IMR-90 (cell line): ENCODE measurements at places on chromosomes 7 and 10. TPM values are rescaled to one million over a fixed set of nuclear protein-coding genes. Genes with fewer than 3 reads are reported as not detected.

Gene CCDC172
- not detected in 2 replicates for total RNA-seq

- H3K27me3 ChIP-seq: peaks cover 8% of the 10 kb centered on the region; the same call in 1 of the 2 replicates
- H3K36me3 ChIP-seq: no peaks in the 10 kb centered on the region
- H3K4me1 ChIP-seq: no peaks in the 10 kb centered on the region
- no peak overlapping the region for H3K4me3 ChIP-seq
Measured at GRCh38 chr10:133079836-133080682, 7.7 kb upstream of the ADGRA1 start.

DNA sequence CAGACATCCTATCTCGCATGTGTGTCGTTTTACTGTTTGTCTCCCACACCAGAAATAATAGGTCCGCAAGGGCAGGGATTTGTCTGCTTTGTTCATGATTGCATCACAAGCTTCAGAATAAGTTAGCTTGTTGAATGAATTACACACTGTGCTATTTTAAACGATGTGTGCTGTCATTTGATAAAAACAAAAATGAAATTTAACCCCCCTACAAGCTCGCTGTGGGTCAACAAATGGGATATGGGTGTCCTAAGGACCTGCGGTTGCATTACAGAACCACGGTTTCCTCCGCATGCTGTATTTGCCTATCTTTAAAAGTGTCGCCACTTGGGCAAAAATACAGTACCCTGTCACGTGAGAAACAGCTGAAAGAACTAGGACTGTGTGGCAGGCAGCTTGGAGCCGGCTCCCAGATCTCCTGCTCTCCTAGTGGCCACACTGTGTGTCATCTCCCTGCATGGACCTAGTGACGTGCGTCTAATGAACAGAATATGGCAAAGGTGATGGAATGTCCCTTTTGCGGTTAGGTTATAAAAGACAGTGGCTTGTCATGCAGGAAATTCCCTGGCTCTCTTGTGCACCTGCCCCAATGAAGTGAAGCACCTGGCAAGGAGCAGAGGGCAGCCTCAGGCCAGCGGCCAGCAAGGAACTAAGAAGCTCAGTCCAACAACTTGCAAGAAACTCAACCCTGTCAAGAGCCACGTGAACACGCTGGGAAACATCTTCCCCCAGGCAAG, 32.9 kb upstream of the CRYGN start:
- H3K36me3 ChIP-seq: peaks cover 28% of the 10 kb centered on the region
- H3K27me3 ChIP-seq: no peaks in the 10 kb centered on the region
- H3K27ac ChIP-seq: no peak overlapping the region
- DNase-seq: no peak
- H3K4me3 ChIP-seq: no peak overlapping the region

DNA sequence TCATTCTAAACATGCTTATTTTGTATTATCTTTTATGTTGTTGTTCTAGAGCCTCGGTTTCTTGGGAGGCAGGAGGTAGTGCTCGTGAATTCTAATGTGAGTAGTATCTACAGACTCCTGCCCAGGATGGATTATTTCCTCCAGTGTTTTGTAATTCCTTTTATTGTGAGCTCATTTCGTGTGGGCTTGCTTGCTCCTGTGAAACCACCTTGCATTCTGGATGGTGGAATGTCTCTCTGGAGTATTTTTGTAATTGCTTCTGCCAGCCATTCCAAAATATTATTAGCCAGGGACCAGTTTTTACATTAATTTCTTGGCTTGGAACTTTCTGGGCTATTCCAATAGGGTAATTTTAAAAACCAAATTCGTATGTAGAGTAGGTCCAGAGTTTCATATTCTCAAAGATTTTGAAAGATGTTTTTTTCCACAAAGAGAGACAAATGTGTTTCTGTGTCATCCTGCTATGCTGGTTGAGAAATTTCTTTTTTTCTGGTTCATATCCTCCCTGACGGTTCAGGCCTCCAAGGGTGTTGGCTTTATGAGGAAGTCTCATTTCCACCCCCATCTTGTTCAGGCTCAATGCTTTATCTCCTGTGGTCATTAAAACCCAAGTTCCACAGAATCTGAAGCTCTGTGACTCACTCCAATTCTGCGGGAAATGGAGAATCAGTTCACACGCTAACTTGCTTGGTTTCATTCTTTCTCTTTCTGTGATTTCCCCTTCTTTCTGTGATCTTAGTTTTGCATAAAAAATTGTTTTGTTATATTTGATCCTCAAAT, 41.7 kb upstream of the CALD1 start:
- no peak overlapping the region for H3K4me3 ChIP-seq
- H3K27me3 ChIP-seq: no peaks in the 10 kb centered on the region
- H3K4me1 ChIP-seq: peaks cover 13% of the 10 kb centered on the region
- H3K27ac ChIP-seq: peak overlapping the region; percentile 19; the same call in 1 of the 2 replicates

GRCh38 chr10:120365872-120366271, 91.2 kb upstream of the PLPP4 start:
- DNase-seq: no peak
- H3K27ac ChIP-seq: no peak overlapping the region
- no peaks in the 10 kb centered on the region for H3K27me3 ChIP-seq
- H3K4me3 ChIP-seq: no peak overlapping the region
- no peaks in the 10 kb centered on the region for H3K4me1 ChIP-seq
- no peaks in the 10 kb centered on the region for H3K36me3 ChIP-seq

DNA sequence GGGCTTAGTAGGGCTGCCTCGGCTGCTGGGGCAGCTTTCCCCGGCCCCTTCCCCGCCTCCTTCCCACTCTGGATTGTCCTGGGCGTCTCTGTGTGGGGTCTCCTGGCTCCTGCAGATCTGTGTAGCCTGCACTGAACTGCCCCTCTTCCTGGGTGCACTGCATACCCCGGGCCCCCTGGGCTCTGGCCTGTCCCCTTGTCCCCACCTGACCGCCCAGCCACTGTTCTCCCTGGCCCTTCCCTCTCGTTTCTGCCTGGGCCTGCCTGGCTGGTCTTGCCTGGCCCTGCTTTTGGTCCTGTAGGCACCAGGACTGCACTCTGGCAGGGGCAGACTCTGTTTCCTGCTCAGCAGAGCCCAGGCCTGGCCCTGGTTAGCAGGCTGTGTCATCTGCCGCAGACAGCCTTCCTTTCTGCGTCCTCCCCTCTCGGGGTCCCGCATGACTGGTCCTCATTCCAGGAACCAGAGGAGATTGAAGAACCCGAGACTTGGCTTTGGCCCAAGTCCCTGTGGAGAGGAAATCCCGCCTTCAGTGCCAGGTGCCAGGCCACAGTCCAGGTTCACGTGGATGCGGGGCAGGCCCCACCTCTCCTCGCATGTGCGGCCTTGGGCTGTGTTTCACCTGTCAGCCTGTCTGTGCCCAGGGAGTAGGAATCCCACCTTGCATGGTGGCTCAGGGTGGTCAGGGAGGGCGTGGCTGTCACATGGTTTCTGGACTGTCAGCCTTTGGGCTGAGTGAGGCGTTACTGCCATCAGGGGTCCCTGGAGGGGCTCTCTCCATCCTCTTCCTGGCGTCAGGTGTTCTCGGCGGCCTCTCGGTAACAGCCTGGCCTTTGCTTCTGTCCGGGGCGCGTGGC, 9.2 kb downstream of the INPP5A start:
- no peaks in the 10 kb centered on the region for H3K4me1 ChIP-seq
- no peak overlapping the region for H3K27ac ChIP-seq
- no peak for DNase-seq
- H3K27me3 ChIP-seq: no peaks in the 10 kb centered on the region
- no peak overlapping the region for H3K4me3 ChIP-seq
